Activated T-cell treated with anti-CD3 and anti-CD28 coated beads for 48 hours (primary cell): ENCODE measurements at places on chromosomes 4 and X.
A peak's percentile ranks its signal among the peaks of the same experiment; 100 is the strongest.

DNA sequence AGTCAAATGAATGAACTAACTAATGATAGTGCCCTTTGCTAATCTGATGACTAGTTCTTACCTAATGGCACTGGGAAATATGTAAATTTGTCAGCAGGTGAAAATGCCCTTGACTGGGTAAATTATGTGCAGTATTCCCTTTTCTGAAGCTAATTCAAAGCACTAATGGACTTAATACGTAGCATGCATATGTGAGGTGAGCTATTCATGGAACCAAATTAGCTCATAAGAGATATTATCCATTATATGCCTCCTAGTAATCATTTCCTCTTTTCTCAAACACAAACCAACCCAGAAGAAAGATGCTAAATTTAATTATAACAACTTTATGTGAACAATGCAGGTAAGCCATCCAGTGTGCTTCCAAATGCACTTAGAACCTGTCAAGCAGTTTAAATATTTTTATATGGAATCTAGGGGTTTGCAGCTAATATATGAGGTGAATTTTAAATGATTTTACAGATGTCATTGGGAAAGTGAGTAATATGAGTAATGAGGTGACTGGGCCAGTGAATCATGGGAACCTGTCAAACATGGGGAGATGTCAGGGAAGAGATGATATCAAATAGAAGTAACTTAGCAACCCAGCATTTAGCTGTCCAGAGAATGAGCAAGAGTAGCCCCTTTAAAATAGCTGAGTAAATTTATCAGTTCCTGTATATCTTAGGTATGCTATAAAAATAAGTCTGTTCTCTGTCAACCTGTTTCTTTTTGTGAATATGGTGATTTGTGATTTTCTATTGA lies 315.0 kb downstream of the AFF2 start:
- no peak for DNase-seq

DNA sequence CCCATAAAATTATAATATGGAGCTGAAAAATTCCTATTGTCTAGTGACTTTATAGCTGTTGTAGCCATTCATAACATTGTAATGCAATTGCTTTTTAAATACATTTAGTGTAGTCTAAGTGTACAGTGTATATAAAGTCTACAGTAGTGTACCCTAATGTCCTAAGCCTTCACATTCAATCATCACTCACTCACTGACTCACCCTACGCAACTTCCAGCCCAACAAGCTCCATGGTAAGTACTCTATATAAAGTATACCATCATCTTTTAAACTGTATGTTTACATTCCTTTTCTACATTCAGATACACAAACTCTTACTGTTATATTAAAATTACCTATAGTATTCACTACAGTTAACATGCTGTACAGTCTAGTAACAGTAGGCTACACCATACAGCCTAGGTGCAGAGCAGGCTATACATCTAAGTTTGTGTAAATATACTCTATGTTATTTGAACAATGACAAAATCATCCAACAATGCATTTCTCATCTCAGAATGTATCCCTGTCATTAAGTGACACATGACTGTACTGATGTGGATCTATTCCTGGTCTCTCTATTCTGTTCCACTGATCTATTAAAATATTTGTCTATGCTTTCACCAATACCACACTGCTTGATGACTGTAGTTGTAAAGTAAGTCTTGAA lies 33.7 kb downstream of the CLOCK start:
- no peak for DNase-seq

GRCh38 chr4:184280137-184280536 lies 62.5 kb upstream of the ENPP6 start:
- DNase-seq: no peak

DNA sequence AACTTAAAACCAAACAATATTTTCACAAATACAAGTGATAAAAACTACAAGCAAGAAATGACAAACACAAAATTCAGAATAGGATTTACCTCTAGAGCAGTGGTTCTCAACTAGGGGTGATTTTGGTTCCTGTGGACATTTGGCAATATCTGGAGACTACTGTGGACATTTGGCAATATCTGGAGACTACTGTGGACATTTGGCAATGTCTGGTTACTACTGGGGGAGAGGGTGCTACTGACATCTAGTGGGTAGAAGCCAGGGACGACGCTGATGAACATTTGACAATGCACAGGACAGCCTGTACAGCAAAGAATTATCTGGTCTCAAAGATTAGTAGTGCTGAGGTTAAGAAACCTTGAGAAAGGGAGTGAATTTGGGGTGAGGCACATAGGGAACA lies 169.8 kb downstream of the CLCN4 start:
- DNase-seq: no peak

GRCh38 chrX:110284159-110284558 lies 33.7 kb downstream of the AMMECR1 start:
- no peak for DNase-seq

DNA sequence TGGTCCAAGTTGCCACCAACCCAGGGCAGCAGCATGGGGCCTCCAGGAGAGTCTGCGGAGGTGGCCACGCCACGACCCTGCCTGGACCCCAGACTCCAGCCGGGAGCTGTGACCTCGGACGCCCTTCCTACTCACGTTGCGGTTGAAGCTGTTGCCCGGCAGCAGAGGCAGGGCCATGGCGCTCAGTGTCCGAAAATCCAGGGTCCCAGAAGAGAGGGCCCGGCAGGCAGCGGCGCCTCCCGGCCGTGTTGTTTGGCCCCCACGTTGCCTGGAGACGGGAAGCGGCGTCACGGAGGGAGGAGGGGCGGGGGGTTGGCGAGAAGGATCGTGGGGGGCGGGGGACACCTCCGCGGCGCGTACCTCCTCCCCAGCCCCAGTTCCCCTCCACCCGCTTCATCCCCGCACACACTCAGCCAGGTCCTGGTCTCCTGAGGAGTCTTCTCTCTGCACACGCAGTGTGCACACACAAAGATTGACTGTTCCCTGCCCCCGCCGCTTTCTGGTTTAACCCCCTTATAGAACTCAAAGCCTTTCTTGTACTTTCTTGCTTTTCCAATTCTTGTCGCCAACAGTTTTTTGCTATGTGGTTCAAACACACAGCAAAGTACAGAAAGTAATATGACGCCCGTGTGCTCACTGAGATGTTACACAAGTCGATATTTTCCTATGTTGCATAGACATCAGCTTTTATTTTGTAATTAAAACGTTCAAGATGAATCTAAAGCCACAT lies at the start of gene EFHC2:
TSS of gene EFHC2 (minus strand) at position 261 of the 730 bp plus-strand sequence. CDS start at position 177, 84 bp downstream.
- DNase-seq: peak; percentile 21
